ENCODE measurements at places on chromosomes 1 and 21.
A peak's percentile ranks its signal among the peaks of the same experiment; 100 is the strongest.

DNA sequence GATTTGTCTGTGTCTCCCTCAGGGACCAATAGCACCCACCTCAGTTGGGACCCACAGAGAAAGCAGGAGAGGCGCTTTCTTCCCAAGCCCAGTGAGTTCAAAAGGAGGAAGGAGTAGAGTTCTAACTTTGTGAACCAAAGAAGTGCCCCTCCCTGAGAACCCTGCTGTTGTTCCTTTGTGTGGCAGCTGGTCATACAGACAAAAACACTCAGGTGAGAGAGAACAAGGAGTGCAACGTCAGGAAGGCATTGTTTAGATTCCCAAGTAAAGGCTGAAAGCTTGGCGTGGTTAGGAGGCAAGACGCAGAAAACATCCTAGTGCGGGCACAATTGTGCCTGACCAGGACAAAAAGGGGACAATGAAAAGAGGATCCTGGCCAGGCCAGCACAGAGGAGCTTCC is 654.6 kb downstream of the KIF26B start:
- no peak for DNase-seq

DNA sequence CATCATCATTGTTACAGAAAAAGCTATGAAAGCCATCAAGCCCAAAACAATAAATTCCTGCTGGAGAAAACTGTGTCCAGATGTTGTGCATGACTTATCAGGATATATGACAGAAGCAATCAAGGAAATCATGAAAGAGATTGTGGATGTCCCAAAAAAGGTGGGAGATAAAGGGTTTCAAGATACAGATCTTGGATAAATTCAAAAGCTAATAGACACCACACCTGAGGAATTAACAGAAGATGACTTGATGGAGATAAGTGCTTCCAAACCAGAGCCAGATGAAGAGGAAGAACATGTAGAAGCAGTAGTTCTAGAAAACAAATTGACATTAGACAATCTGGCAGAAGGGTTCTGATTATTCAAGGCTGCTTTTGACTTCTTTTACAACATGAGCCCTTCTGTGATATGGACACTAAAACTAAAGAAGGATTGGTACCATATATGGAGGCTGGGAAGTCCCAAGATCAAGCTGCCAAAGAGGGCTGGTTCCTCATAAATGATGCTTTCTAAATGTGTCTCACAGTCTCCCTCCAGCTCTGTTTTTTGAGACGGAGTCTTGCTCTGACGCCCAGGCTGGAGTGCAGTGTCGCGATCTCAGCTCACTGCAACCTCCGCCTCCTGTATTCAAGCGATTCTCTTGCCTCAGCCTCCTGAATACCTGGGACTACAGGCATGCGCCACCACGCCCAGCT is 32.1 kb upstream of the LRIG2 start:
- no peak for DNase-seq

DNA sequence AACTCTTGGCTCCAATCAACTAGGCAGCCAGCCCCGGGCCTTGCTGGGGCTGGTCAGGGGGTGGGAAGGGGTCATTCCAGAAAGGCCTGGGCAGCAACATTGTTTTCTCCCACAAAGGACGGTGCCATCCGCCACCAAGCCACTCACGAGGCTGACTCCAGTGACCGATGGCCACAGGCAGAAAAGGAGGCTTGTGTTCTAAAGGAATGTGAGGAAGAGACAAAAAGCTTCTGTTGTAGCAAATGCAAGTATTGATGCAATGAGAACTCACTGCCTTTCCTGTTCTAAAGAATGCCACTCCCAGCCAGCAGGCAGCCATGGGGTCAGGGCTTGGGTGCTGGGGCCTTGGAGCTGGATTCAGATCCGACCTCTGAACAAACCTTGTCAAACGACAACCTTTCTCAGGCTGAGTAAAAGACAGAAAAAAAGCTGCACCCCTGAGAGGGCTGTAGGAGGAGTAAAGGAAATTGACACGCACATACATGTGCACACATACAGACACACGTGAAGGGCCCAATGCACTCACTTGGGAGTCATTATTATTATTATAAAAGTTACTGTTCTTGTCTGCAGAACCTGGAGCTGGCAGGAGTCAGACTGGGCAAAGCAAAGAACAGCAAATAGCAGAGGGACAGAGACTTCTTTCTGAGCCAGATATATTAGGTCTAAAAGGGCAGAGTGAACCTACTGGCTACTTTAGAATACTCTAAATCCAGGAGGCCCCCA is 13.9 kb upstream of the PRMT2 start:
- no peak for DNase-seq

- DNase-seq: no peak
Observed at GRCh38 chr1:16090076-16090826, 16.8 kb upstream of the FAM131C start.

- DNase-seq: peak; percentile 3
Observed at GRCh38 chr1:115501476-115501875, 140.3 kb upstream of the VANGL1 start.
